ENCODE measurements at places on chromosomes 1 and 21. TPM values are rescaled to one million over a fixed set of nuclear protein-coding genes. Genes with fewer than 3 reads are reported as not detected.

DNA sequence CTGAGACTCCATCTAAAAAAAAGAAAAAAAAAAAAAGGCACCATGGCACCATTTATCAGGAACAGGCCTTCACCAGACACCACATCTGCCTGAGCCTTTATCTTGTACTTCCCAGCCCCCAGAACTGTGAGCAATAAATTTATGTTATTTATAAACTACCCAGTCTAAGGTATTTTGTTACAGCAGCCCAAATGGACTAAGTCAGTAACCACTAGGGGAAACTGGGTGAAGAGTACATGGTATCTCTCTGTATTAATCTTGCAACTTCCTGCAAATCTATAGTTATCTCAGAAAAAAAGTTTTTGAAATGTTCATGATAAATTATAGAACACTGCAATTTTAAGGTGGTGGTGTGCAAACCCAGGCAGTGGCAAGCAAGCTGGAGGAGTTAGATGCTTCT, 114.3 kb downstream of the LAMC2 start:
- no peak for DNase-seq

- no peak for DNase-seq
These were observed 2.1 kb upstream of the RD3 start for GRCh38 chr1:211493876-211494653.

Gene SERPINC1
- not detected for total RNA-seq

Gene GCSAML
- total RNA-seq: 0.08 TPM

- no peak for DNase-seq
These were observed 279.5 kb upstream of the POU3F1 start for GRCh38 chr1:38326135-38326534.

- DNase-seq: peak; percentile 43
These were observed 36.7 kb downstream of the PARP1 start for GRCh38 chr1:226371027-226371694.

DNA sequence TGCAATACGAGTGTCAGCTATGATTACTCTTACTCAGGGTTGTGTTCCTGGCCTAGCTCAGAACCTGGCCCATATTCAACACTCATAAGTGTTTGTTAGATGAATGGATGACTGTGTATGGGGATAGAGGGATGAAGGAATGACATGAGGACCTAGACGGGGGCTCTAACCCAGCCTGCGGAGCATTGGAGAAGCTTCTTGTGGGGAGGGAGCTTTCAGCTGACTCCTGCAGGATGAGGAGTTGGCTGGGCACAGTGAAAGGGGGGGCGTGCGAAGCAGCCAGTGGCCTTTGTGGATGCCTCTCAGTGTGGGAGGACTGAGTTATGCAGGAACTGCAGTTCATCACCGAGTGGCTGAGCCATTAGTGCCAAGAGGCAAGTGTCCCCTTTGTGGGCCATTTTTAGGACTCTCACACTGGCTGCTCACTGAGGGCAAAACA, 1.2 kb upstream of the EXTL1 start:
- DNase-seq: no peak

- peak; percentile 20 for DNase-seq
These were observed 16.9 kb downstream of the DYRK3 start for GRCh38 chr1:206651958-206652890.

- no peak for DNase-seq
These were observed 174.3 kb downstream of the ADGRL2 start for GRCh38 chr1:81974883-81975555.

GRCh38 chr21:31618696-31619430, 40.6 kb upstream of the SOD1 start:
- peak; percentile 73 for DNase-seq

Gene PAPPA2
- 0.07 TPM for total RNA-seq

- no peak for DNase-seq
These were observed 6.1 kb downstream of the CTNNBIP1 start for GRCh38 chr1:9903801-9904527.

DNA sequence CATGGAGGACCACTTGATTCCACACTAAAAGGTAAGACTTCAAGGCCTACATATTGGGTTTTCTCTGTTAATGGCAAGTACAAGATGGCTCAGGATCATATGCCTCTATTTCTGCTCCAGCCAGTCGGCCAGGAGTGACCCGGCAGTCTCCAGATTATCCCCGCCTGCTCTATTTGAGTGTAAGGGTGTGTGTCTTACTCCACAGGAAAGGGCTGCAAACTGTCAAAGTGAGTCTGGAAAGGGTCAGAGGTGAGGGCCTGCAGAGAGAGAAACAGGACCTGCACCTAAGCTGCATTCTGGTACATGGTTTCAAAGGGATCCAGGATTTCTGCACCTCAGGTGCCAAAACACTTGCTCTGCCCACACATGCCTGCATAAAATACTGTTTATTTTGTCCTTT, 9.2 kb downstream of the ZNF692 start:
- DNase-seq: no peak

Gene TRNP1
- total RNA-seq: 17.5 TPM

- no peak for DNase-seq
These were observed 8.2 kb downstream of the IFFO2 start for GRCh38 chr1:18948048-18948912.

DNA sequence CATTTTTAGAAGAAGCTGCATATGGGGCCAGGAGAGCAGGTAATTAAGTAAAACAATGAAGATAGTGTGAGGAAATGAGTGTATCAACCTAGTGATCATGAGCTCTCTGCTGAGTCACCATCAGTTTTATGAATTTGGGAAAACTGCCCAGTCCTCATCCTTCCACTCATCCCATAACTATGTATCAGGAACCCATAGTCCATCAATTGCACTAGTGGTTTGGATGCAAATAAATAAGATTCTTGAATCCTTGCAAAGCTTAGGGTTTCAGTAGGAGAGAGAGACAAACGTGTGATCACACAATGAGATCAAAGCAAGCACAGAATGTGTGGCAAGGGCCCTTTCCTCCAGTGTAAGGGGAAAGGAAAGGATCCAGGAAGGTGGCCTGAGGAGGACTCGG, 145.6 kb downstream of the ZZZ3 start:
- no peak for DNase-seq

Gene C1orf94
- total RNA-seq: not detected

- DNase-seq: no peak
These were observed 1.2 kb downstream of the CHD5 start for GRCh38 chr1:6178751-6179563.

- no peak for DNase-seq
These were observed 14.5 kb downstream of the NES start for GRCh38 chr1:156662800-156663055.

Gene CHIA
- not detected for total RNA-seq

Gene SH2D1B
- total RNA-seq: not detected

Gene ZNF593OS
- not detected for total RNA-seq

GRCh38 chr1:208455821-208456220, 211.6 kb upstream of the PLXNA2 start:
- no peak for DNase-seq

Gene SPRR1B
- total RNA-seq: 94.9 TPM

- DNase-seq: no peak
These were observed at the start of gene ZNF648 for GRCh38 chr1:182061594-182061993. TSS of gene ZNF648 (minus strand) at chr1:182061712. CDS start at chr1:182058010, 3,702 bp downstream.

DNA sequence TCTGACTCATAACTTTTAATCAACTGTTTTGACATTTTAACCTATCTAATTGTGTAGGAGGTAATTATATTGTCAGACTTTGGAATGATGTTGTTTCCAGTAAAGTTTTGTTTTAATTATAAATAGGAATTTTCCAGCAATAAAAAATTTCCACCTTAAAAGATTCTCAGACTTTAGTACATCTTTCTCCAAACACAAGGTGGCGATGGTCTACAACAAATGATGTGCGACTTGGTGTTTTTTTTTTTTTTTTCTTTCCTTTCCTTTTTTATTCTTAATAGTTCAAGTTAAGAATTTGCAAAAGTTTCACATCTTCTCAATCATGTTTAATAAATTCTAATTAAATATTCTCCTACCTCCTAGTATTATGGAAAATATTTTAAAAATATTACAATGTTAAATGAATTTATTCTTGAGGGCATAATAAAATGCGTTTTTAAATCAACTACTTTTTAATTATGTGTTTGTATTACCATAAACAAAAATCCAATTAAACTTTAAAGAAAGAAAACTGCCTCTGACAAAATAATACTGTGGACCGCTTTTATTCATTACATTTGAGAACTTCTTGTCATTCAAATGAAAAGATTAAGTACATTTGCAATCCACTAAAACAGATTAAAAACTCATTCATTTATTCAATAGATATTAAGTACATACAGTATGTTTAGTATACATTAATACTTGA, 4.4 kb upstream of the ADAMTS1 start:
- DNase-seq: no peak

- no peak for DNase-seq
These were observed 154.0 kb upstream of the WNT4 start for GRCh38 chr1:22296701-22297591.

Gene A3GALT2
- total RNA-seq: not detected

DNA sequence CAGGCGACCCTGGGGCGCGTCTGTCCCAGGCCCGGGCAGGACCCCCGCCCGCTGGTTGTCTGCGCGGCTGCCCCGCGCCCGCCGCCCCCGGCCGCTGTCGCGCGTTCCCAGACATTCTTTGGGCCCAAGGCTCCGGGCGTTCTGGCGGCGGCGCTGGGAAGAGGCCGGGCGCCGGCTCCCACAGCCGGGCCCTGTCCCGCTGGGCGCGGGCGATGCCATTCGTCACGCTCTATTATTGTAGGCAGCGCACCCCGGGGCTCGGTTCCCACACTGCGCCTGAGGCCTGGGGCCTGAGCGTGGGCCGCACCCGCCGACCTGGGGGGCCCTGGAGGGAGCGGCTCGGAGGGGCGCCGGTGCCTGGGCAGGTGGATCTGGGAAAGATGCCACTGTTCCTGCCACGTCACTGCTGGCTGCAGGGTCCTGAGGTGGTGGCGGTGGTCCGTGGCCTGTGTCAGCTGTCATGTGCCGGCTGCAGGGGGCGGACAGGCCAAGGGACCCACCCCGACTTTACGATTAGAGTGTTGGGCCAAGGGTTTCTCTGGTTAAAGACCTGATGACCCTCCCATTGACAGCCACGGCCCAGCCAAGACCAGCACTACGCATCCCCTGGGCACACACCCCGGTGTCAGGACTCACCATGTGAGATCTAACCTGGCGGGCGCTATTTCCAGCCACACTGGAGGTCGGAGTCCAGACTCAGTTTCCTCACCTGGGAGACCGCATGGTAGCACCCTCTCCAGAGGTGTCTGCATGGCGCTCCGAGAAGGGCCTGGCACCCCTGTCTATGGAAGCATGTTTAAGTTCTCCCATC, 55.1 kb upstream of the ADARB1 start:
- DNase-seq: peak; percentile 88

- DNase-seq: no peak
These were observed 16.0 kb upstream of the SCCPDH start for GRCh38 chr1:246708166-246708565.

Data from lower leg skin (tissue), 4 donors.